Ovary (tissue), 10 donors: ENCODE measurements at places on chromosomes 4 and X.

DNA sequence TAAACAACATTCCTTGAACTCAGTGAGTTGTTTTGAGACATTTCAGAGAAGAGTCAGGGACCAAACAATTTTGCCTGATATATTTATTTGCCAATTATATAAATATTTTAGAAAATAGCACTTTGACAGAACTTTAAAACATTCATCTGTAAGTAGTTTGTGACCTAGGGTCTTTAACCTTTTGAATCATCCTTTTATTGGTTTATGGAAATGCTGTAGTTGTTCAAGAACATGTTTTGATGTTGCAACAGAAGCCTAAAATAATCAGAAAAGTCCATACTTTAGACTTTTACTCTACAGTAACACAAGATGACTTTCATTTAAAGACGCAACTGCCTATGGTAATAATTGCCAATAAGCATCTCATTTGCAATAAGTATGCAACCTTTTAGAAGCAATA is 43.0 kb downstream of the CXCL1 start:
- no peak for DNase-seq

GRCh38 chr4:162685410-162685809 is 481.3 kb downstream of the NAF1 start:
- DNase-seq, result no peak

- no peak for DNase-seq
These were observed 1008.0 kb downstream of the GLUD2 start for GRCh38 chrX:122055460-122055859.

- DNase-seq, result no peak
These were observed 24.4 kb upstream of the JAKMIP1 start for GRCh38 chr4:6224735-6225134.

DNA sequence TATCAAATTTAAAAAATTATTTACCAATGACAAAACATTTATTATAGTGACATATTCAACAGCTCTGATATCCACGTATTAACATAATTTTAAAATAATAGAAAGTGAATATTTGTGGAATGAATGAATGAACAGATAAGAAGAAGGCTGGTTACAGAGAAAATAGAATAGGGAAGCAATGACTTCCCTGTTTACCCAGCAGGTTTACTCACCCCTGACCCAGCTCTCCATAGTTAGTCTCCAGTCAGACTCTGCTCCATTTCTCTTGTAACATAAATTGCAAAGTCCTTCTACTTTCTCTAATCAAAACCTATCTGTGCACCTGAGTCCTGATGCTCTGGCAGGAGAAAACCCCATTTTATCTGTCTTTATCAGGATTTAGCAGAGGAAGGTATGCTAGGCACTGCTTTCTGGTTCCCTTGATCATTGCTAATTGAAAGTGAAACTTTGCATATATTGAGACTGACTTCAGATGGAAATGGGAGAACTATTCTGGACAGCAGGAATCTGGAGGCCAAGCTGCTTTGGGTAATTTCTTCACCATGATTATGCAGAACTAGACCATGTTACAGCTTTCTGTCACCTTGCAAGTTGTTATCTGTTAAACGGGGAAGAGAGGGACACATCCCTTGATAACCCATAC is 363.0 kb downstream of the FAT4 start:
- no peak for DNase-seq

GRCh38 chrX:149462849-149463248 is 42.3 kb downstream of the IDS start:
- DNase-seq, result no peak

DNA sequence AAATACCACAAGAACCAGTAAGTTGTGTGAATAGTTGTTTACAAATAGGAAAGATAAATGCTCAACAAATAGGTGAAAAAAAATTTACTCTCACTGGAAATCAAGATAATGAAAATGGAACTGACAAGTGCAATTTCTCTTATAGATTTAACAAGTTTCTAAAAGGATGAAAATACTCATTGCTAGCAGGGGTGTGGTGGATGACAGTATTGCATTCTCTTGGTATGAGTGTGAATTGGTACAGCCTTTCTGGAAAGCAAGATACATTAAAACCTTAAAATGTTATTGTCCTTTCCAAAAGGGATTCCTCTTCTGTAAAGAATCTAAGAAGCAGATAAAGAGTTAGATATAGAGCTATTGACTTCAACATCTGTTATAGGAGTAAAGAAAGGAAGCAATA is 240.0 kb upstream of the RPS6KA3 start:
- DNase-seq, result no peak

DNA sequence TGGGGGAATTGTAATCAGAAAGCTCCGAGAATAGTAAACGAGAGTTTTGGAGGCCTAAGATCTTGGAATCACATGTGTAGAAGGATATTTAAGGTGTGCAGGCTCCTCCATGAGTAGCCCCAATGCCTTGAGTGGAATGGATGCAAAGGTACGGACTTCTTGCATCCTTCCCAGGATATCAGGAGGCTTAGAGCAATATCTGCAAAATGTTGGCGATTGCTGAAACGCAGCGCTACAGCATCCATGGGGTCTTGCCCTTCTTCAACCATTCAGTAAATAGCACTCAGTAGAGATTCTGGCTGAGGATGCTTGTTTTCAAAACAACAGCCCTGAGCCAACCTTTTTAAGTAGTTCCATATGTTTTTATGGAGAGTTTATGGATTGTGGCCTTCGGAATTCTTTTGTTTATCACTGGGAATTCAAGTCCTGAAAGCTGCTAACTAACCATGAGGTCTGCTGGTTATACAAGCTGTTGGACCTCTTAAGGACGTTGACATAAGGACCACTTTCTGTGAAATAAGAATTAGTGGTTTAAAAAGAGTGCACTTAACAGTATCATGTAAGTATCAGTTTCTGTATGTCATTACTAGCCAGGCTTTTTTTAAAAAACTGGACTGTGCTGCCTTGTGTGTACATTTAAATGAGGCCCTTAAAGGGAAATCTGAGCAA is 228.8 kb upstream of the PGRMC2 start:
- DNase-seq, result no peak

- DNase-seq, result no peak
These were observed 6.0 kb downstream of the RPA4 start for GRCh38 chrX:96889726-96890125.

GRCh38 chr4:47641755-47642154 is 156.7 kb downstream of the ATP10D start:
- no peak for DNase-seq

DNA sequence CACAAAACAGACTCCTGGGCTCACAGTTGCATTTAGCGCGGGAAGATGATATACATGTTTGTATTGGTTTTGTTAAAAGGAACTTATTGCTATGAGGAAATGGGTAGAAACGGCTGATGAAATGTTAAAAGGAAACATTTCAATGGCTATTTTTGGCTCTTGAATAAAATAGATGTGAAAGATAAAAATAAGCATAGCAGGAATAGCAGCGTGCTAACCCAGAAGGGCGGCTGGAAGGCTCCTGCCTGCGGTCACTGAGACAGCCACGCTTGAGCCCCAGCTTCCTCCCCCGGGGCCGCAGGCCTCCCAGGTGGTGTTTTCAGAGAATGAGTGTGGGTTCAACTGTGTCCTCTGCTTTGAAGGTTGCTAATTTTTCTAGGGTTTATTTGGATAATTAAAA is 35.0 kb upstream of the CLCN4 start:
- no peak for DNase-seq

DNA sequence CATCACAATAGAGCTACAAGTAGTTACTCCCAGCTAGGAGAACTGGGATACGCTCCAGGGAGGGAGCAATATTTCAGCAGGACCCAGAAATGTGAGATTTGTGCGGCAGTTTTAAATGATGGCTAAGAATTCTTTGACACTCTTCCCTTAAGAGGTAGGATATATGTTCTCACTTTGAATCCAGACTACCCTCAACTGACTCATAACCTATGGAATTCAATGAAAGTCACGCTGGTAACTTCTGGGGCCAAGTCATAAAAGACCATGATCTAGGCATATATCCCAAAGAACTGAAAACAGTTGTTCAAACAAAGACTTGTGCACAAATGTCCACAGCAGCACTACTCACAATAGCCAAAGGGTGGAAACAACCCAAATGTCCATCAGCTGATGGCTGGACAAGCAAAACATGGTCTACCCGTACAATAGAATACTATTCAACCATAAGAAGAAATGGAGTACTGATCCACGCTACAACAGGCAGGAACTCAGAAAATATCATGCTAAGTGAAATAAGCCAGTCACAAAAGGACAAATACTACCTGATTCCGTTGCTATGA is 10.5 kb downstream of the CD99L2 start:
- DNase-seq, result no peak

DNA sequence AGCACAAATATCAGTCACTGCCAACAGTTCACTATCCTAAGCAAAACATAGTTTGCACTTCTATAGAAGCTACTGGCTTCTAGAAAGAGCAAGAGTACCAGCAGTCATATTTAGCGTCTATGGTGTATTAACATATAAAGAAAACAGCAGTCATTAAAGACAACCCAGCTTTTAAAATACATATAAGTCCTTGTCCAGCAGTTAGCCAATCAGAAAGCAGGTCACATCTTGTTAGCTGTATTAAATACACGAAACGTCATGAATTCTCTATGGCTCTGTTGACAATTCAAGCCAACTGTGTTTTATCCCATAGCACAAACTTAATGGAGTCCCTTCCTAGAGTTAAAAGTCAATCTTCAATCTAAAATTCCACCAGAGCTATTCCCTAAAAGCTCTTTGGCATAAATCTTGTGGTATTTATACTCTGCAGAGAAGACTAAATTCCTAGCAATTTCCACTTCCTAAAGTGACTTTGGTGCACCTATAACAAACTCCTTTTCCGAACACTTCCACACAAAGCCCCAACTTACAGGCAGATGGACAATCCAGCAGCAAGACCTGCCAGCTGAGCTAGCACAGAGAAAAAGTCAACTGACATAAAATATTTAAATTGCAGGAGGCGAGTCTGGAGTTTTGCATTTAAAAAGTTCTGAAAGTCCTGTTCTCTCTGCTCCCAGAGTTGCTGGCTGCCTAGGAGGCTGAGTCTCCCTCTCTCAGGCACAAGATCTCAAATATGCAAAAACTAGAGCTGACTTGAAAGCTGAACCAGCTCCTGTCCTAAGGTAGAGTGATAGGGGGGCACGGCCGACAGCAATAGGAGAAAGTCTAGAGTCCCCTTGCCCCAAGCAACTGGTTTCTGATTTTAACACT is 1.3 kb downstream of the LDB2 start:
- DNase-seq, result no peak

- no peak for DNase-seq
These were observed 82.0 kb upstream of the VCX2 start for GRCh38 chrX:8253096-8253495.

GRCh38 chr4:159150396-159150795 is 47.5 kb downstream of the RAPGEF2 start:
- no peak for DNase-seq

GRCh38 chr4:8553216-8553615 is 27.0 kb upstream of the GPR78 start:
- DNase-seq, result no peak

- no peak for DNase-seq
These were observed 228.1 kb downstream of the FBXO8 start for GRCh38 chr4:174055344-174055743.

GRCh38 chr4:145779319-145779801 is 99.4 kb downstream of the C4orf51 start:
- DNase-seq, result no peak

GRCh38 chrX:9163214-9163709 is 129.3 kb upstream of the FAM9B start:
- no peak for DNase-seq

GRCh38 chr4:182449186-182449929 is 206.2 kb downstream of the TENM3 start:
- DNase-seq, result no peak

DNA sequence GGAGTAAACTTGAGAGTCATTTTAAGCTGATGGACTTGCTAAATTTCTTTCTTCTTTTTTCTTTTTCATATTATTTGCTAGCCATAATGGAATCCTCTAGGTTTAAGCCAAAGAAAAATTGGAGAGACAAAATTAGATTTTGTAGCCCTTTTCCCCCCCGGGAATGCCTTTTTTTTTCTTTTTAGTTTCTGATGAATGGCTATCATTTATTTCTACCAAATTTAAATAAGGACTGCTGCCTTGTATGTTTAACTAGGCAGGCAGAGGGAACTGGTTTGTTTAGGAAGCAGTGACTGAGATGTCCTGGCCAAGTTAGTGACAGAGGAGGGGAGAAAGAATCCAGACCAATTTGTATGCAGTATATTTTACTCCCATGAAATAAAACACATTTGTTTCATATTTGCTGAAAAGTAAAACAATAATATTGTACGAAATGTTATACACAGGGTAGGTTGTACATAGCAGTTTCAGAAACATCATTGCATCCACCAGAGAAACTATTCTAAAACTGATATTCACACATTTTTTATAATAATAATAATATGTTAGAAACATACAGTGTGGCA is 5.7 kb downstream of the PITX2 start:
- DNase-seq, result no peak

DNA sequence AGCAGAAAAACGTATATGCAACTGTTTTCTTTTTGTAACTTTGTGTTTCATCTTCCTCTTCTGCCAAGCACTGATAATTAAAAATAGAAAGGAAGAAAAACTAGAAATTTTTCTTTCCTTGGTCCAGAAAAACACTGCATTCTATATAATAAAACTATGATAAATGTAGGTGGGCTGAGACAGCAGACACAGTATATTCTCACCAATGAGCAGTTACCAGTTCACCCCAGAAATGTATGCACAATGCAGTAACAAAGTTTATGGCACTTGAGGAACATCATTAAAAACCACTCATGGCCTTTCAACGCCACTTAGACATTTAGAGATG is 79.4 kb downstream of the FAT1 start:
- no peak for DNase-seq

DNA sequence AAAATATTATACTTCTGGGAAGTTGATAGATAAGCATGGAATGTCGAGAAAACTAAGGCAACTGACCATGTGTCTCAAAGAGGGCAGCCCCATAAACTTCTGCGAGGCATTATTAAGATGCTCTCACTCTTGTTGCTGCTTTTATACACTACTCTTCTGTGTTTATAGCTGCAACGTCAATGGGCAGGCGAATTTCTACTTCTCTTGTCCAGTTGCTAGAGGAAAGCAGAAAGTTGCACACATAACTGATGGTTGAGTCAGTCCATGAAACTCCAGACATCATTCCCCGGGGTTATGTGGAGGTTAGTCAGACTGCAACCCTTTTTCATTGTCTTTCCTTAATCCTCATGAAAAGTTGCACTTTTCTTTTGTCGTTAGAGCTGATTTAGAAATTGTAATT is 39.8 kb downstream of the VCX3B start:
- no peak for DNase-seq

- DNase-seq, result no peak
These were observed 91.7 kb downstream of the PHOX2B start for GRCh38 chr4:41656572-41657520.

DNA sequence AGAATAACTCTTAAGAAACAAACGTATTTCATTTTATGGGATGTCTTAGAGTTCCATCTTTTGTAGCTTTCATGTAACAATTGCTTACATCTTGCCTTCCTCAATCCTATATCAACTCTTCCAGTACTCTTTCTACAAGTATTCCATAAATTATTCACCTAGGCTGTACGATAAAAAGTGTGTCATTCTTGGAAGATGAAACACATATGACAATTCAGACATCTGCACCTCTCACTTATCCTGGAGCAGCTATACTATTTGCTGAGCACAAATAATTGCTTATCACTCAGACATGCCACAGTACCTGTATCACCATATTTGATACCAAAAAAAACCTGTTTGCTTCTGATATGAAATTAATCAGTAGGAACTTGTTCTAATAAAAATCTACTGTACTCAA is 1.0 kb downstream of the POF1B start:
- DNase-seq, result no peak
